Eye (tissue), 1 donor: ENCODE measurements at places on chromosomes 5 and 9.

GRCh38 chr9:82790875-82791274 lies 272.1 kb downstream of the RASEF start:
- DNase-seq, result no peak

- DNase-seq, result no peak
Observed at GRCh38 chr5:89936576-89936975, 473.0 kb downstream of the CETN3 start.

- no peak for DNase-seq
Observed at GRCh38 chr5:72066705-72067107, 40.6 kb upstream of the MAP1B start.

GRCh38 chr9:68912561-68912960 lies 101.4 kb downstream of the PRKACG start:
- no peak for DNase-seq

- DNase-seq, result peak; percentile 24
Observed at GRCh38 chr5:140882591-140882899, 621 bp downstream of the PCDHA13 start.
